Activated T-cell treated with anti-CD3 and anti-CD28 coated beads for 48 hours (primary cell): ENCODE measurements at places on chromosomes 11 and 22.

- DNase-seq, result no peak
Measured at GRCh38 chr22:39215070-39215396, 29.7 kb downstream of the PDGFB start.

DNA sequence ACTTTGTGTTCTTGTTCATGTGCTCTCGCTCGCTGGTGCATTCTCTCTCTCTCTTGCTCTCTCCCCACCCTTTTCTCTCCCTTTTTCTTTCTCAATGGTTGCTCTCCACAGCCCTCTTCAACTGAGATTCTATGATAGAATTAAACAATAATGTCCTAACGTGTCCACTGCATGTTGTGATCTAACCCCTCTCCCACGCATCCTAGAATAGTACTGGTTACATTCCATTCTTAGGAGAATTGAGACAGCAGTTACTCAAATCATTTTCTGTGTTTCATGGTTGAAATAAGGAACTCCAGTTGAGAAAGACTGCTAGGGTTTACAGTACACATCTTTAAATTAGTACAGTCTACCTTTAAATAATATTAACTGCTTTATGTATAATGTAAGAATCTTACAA, 318.1 kb upstream of the PITPNB start:
- no peak for DNase-seq

- DNase-seq, result no peak
Measured at GRCh38 chr11:93728792-93729128, 12.5 kb downstream of the TAF1D start.

- no peak for DNase-seq
Measured at GRCh38 chr11:130510407-130511006, 62.1 kb downstream of the ADAMTS15 start.

DNA sequence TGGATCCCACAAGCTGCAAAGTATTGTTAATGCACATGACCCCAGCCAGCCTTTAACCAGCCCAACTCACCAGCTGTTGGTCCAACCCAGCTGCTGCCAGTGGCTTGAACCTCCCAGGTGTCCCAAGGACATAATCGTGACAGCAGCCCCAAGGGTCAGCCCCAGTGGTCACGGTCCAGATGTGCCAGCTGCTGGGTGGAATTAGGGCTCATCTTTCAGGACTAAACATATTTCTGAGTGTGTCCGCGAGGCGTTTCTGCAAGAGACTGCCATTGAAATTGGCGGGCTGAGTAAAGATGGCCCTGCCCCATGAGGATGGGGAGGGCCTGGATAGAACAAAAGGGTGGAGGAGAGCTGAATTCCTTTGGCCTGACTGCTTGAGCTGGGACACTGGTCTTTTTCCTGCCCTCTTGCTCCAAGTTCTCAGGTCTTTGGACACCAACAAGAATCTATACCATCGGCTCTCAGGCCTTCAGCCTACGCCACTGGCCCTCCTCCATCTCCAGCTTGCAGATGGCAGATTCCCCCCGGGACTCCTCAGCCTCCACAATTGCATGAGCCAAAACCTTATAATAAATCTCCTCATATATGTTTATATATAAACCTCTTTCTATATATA, 240.2 kb downstream of the MN1 start:
- DNase-seq, result no peak

- DNase-seq, result no peak
Measured at GRCh38 chr11:67410369-67410831, 5.1 kb upstream of the CARNS1 start.

- no peak for DNase-seq
Measured at GRCh38 chr11:67680696-67681470, 6.5 kb upstream of the ALDH3B2 start.

GRCh38 chr11:128174465-128175291, 412.7 kb downstream of the ETS1 start:
- no peak for DNase-seq

DNA sequence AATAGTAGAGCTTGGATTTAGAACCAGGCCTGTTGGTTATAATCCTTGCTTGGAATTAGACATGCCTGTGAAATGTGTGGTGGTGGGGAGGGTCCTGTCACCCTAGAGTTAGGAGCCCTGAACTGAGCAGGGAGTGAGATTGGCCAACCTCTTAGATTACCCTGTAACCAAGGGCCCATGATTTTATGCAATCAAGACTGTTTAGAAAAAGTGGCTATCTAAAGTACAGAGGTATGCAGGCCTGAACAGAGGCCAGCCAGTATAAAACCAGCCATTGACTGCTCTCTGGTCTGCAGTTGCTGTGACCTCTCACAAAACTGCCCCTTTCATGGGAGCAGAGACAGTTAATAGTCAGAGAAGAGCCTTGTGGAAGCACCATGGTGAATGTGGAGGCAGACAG, 36.2 kb downstream of the SERPINH1 start:
- DNase-seq, result no peak

DNA sequence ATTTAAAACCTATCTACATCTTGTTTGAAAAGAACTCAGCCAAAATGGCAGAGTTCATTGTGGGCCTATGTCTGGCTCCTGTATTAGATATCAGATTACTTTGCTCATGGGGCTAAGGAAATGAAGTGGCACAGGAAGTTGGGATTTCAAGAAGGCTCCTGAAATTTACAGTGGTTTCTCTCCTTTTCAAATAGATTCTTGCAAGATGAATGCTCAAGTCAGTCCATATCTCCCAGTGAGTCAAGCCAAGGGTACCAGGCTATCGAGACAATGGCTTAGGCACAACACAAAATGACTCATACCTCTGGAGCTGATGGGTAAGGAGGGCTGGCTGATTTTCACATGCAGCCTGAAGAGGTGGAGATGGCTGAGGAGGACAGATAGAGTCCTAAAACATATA, 24.1 kb upstream of the APOA1 start:
- DNase-seq, result no peak

GRCh38 chr11:63599211-63600122, 14.8 kb downstream of the PLAAT3 start:
- no peak for DNase-seq

GRCh38 chr11:83156144-83156995, 561 bp upstream of the PCF11 start:
- peak; percentile 95 for DNase-seq

GRCh38 chr11:43723617-43724016, 43.1 kb downstream of the HSD17B12 start:
- DNase-seq, result no peak

- DNase-seq, result no peak
Measured at GRCh38 chr11:19589567-19590260, 122.9 kb upstream of the NAV2 start.

GRCh38 chr11:95100856-95101507, 11.3 kb downstream of the ENDOD1 start:
- DNase-seq, result no peak

- DNase-seq, result no peak
Measured at GRCh38 chr22:26585104-26585790, 4.7 kb downstream of the TPST2 start.

GRCh38 chr11:93542811-93543229, 371 bp downstream of the SMCO4 start:
- no peak for DNase-seq

- no peak for DNase-seq
Measured at GRCh38 chr22:46758867-46759290, 3.6 kb upstream of the TBC1D22A start.

GRCh38 chr22:36369922-36370791, 17.6 kb downstream of the MYH9 start:
- no peak for DNase-seq

DNA sequence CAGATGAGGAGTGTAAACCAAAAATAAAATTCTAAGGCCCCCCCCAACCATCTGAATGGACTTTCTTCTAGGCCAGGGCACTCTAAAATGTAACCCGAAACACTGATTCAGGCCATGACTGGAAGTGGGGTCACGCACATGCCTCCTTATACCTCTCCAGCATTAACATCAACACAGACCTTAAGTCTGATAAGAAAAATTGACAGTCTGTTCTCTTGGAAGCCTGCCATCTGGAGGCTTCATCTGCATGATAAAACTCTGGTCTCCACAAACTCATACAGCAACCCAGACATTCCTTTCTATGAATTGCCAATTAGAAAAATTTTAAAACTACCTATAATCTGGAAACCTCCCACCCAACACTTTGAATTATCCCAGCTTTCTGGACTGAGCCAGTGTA, 3.9 kb upstream of the SERGEF start:
- no peak for DNase-seq

DNA sequence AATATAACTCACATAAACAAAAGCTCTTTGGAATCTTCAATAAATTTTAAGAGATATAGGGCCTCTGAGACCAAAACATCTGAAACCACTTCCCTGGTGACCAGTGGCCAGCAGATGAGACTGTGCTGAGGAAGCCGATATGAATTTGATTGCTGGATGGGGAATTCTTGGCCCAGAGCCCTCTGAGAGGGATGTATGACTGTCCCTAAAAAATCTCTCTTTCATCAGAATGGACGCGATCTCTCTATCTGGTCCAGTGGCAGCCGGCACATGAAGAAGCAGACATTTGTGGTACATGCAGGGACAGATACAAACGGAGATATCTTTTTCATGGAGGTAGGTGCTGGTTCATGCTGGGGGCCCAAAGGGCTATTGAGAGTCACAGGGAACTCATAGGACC, 37.5 kb downstream of the MYBPC3 start:
- DNase-seq, result no peak

DNA sequence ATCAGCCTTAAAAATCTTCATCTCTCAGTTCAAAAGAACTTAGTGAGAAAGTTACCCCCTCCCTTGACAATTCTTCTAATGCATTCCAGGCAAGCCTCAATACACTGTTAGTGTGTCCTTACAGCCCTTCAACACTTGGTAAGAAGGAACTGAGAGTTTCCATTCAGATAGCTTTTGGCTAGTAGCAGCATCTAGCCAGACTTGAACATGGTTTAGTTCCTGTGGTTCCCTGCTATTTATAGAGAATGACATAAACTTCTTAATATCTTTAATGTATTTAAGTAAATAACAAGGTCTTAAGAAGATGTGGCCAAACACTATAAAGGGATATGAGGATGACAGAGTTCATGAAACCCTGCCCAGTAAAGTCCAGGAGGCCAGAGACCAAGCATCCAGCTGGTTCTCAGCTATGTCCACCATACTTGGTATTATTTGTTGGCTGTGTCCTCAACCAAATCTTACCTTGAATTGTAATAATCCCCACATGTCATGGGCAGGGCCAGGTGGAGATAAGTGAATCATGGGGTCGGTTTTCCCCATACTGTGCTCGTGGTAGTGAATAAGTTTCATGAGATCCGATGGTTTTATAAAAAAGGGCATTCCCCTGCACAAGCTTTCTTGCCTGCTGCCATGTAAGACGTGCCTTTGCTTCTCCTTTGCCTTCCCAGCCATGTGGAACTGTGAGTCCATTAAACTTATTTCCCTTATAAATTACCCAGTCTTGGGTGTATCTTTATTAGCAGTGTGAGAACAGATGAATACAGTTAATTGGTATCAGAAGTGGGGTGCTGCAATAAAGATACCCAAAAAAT, 132.4 kb downstream of the LARGE1 start:
- DNase-seq, result no peak

GRCh38 chr11:103257360-103257759, 148.1 kb downstream of the DYNC2H1 start:
- no peak for DNase-seq

GRCh38 chr11:80816966-80817365, 1376.1 kb upstream of the TENM4 start:
- no peak for DNase-seq

DNA sequence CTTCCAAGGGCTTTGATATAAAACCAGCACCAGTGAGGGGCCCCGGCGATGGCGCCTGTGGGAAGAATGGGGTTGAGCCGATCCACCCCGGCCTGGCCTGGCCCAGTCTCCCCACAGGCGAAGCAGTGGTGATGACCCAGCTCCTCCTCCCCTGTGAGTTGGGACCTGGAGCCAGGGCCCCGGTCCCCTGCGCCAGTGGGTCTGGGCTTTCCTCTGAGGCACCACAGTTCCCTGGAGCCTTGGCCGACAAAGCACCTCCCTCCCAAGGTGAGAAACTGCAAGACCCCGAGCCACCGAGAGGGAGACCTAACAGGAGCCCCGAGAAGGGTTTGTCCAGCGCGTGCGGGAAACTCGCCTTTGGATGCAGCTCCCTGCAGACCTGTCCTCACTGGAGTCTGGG, 942.9 kb downstream of the BRD1 start:
- DNase-seq, result no peak

DNA sequence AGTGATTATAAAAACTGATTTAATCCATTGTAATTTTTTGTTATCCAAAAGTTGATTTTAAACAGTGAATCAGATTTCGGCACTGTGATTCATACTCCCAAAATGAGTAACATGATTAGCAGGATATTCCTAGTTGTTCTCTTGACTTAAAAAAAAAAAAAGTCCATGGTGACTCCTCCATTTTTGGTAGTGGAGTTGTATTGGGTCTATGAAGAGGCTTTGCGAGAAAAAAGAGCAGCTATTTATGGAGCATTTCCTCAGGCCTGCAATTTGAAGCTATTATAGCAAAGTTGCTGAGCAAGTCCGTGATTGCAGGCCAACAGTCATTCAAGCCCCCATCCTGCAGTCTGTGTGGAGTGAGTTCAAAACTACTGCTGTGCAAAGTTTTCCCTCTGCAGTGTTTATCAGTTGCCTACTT, 28.8 kb downstream of the YAP1 start:
- no peak for DNase-seq

DNA sequence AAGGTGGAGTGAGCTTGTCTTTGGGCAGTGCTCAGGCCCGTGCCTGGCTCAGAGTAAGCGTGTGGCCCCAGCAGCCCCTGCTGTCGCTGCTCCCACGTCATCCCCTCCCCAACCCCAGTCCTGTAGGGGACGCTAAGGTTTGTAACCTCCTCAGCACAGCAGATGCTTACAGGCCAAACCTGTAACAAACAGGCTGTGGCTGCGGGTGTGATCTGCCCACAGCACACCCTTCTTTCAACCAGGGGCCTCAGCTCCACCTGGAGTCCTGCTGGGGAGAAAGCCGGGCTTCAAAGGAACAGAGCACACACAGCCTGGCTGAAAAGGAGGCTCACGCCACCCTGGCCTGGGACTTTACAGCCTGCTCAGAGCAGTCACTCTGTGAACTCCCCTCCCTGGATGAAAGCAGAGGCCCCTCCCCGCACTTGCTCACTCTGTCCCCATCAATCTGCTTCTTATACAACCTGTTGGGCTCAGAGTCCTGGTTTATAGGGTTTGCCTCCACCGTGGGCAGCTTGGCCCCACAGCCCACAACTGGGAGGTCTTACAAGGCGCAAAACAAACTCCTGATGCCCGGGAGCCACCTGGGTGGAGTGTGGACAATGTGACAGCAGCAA, 54.3 kb downstream of the SCUBE1 start:
- no peak for DNase-seq

DNA sequence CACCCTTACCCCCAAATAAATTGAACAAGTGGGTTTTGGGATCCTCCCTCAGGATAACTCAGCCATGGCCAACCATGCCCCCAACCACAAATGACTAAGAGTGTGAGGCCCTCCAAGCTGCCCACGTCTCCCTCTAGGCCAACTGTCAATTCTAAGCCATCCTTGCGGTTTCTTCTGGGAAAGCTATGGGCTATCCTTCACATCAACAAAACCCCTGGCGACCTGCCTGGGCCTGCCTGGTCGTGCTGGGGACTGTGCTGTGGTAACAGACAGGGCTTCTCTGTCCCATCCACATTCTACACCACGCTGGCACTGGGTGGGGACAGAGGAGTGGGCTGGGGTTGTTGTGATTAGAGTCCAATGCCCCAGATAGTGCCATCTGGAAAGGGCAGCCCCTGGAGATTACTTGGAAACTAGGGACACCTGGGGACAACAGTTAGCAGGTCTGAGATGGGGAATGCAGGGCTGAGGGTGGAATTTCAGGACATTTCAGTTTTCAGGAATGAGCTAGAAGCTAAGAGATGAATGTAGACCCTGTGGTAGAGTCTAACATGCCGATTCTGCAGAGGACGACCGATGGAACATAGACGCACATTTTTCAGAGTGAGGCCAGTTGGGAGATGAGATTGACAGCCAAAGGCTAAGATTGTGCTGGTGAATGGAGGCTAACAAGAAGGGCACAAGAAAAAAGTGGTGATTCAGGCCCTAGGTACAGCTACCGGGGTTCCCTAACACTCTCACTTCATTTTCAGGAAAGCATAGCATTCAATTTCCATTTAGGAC, 131.9 kb downstream of the RASSF10 start:
- no peak for DNase-seq
